GM23248 (cell line): ENCODE measurements at places on chromosomes 7 and 10. TPM values are rescaled to one million over a fixed set of nuclear protein-coding genes. Genes with fewer than 3 reads are reported as not detected.
A peak's percentile ranks its signal among the peaks of the same experiment; 100 is the strongest.

Gene GLI3
- 3.7 and 5.2 TPM in 2 replicates for polyA plus RNA-seq

Gene SLC39A12
- polyA plus RNA-seq: not detected in 2 replicates

Gene OIT3
- not detected in 2 replicates for polyA plus RNA-seq

GRCh38 chr10:43125274-43125845, 12.9 kb upstream of the CSGALNACT2 start:
- H3K4me3 ChIP-seq: no peak overlapping the region
- no peaks in the 10 kb centered on the region; the same call in 1 of the 2 replicates for H3K27me3 ChIP-seq
- H3K4me1 ChIP-seq: peaks cover 16% of the 10 kb centered on the region
- DNase-seq: no peak
- H3K36me3 ChIP-seq: no peaks in the 10 kb centered on the region
- H3K27ac ChIP-seq: no peak overlapping the region

Gene HOXA1
- 1.6 and 1.8 TPM in 2 replicates for polyA plus RNA-seq

DNA sequence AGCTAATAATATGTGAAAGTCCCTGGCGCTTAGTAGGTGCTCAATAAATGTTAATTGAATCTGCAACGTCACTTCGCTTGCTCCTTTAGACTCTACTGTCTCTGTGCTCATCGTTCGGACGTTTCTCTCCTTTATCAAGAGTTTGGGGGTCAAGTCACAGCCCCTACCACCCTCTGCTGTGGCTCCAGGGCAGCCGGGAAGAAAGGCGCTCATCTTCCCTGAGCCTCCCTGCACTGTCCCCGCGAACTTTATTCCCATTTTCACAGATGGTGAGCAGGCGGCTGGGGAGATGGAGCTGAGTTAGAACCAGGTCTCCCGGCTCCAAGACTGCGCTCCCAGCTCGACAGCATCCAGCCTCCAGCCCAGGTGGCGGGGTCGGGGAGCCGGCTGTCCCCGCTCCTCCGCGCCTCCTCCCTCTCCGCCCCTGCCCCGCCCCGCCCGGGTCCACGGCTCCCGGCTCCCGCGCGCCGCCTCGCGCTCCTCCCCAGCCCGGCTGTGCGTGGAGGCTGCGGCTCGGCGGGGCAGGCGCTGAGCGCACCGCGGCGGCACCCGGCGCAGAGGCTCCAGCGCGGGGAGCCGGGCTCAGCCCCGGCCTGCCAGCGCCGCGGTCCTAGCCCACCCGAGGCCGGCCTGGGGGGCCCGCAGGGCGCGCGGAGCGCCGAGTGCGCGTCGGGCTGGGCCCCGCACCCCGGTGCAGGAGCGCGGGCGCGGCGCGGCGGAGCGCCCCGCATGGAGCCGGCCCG, at the start of gene CLEC2L:
CLEC2L (plus strand) TSS at position 487 of the 743 bp plus-strand sequence; CDS start at position 730, 243 bp downstream.
- peak; percentile 49 for DNase-seq
- peak within 1 kb of the TSS; percentile 45 for H3K4me3 ChIP-seq
- peaks cover 6% of the 10 kb centered on the region for H3K4me1 ChIP-seq

Gene POLR1F
- 24.7 and 27.0 TPM in 2 replicates for polyA plus RNA-seq

GRCh38 chr7:18053177-18053928, 25.7 kb upstream of the PRPS1L1 start:
- H3K27ac ChIP-seq: no peak overlapping the region
- DNase-seq: peak; percentile 8
- no peaks in the 10 kb centered on the region for H3K4me1 ChIP-seq
- no peaks in the 10 kb centered on the region for H3K36me3 ChIP-seq
- H3K4me3 ChIP-seq: no peak overlapping the region

Gene KCND2
- polyA plus RNA-seq: 0.23 and 0.35 TPM in 2 replicates

- H3K27ac ChIP-seq: no peak overlapping the region
- no peaks in the 10 kb centered on the region for H3K4me1 ChIP-seq
These were observed 84.2 kb downstream of the AUTS2 start for GRCh38 chr7:69682518-69682917.

- no peak overlapping the region for H3K27ac ChIP-seq
- H3K27me3 ChIP-seq: no peaks in the 10 kb centered on the region
- H3K36me3 ChIP-seq: no peaks in the 10 kb centered on the region
- no peaks in the 10 kb centered on the region for H3K4me1 ChIP-seq
- no peak for DNase-seq
- H3K4me3 ChIP-seq: no peak overlapping the region
These were observed 186.9 kb upstream of the MYO3A start for GRCh38 chr10:25747084-25747483.

DNA sequence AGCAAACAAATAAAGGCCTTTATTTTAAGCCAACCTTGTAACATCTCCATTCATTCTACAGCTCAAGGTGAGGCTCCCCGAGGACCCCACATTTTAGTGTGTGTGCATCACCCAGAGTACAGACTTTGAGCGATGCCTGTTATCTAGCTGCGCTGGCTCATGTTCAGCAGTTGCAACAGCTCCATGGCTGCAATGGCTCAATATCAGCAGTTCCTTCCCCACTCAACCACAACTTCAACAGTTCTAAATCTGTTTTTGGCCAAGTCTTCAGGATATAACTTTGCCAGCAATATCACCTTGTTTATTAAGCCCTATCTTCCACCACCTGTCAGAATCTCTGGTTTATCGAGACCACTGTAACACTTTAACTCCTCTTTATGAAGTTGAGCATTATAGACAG, 95.8 kb downstream of the WNT2 start:
- DNase-seq: peak; percentile 36
- H3K4me3 ChIP-seq: no peak overlapping the region
- H3K27me3 ChIP-seq: no peaks in the 10 kb centered on the region
- H3K36me3 ChIP-seq: peaks cover 7% of the 10 kb centered on the region; the same call in 1 of the 2 replicates
- H3K27ac ChIP-seq: no peak overlapping the region

GRCh38 chr10:64071218-64071617, 550.0 kb downstream of the REEP3 start:
- H3K4me1 ChIP-seq: no peaks in the 10 kb centered on the region
- no peaks in the 10 kb centered on the region for H3K36me3 ChIP-seq
- H3K27me3 ChIP-seq: no peaks in the 10 kb centered on the region
- DNase-seq: no peak
- no peak overlapping the region for H3K4me3 ChIP-seq

Gene FGFBP3
- polyA plus RNA-seq: 0.61 and 0.72 TPM in 2 replicates

Gene PON3
- polyA plus RNA-seq: 0.22 TPM in 1 of 2 replicates, not detected in the other

Gene DGKI
- polyA plus RNA-seq: 5.1 and 5.4 TPM in 2 replicates

DNA sequence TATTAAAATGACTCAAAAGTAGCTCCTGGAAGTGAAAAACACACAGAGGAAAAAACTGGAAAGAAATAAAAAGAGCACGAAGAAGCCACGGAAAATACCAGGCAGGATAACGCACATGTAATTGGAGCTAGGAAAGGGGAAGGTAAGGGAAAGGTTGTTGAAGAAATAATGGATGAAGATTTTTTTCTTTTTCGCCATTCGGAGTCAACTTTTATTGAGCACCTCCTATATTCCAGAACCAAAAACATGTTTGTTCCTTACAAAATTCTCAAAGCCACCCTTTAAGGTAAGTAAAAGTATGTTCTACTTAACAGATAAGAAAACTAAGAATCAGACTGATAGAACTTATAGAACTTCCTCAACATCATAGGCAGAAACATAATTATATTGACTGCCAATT, 32.8 kb upstream of the PTPRN2 start:
- no peaks in the 10 kb centered on the region for H3K36me3 ChIP-seq
- no peak for DNase-seq
- peaks cover 5% of the 10 kb centered on the region; the same call in 1 of the 2 replicates for H3K4me1 ChIP-seq
- H3K27ac ChIP-seq: no peak overlapping the region
- H3K27me3 ChIP-seq: no peaks in the 10 kb centered on the region

- no peaks in the 10 kb centered on the region for H3K36me3 ChIP-seq
- no peak overlapping the region for H3K27ac ChIP-seq
- H3K4me3 ChIP-seq: no peak overlapping the region
- peaks cover 14% of the 10 kb centered on the region; the same call in 1 of the 2 replicates for H3K4me1 ChIP-seq
These were observed 287.4 kb upstream of the SEMA3D start for GRCh38 chr7:85474234-85474633.

GRCh38 chr7:151233804-151234203, 1.5 kb downstream of the CHPF2 start:
- H3K4me1 ChIP-seq: peaks cover 20% of the 10 kb centered on the region
- peak overlapping the region; percentile 98 for H3K27ac ChIP-seq
- DNase-seq: no peak

Gene MKX
- polyA plus RNA-seq: 35.9 and 36.2 TPM in 2 replicates

GRCh38 chr7:111112439-111112838, 21.5 kb downstream of the LRRN3 start:
- DNase-seq: no peak
- H3K4me3 ChIP-seq: no peak overlapping the region
- peaks cover 32% of the 10 kb centered on the region for H3K4me1 ChIP-seq
- no peaks in the 10 kb centered on the region for H3K36me3 ChIP-seq

GRCh38 chr7:111012799-111013675, 77.9 kb upstream of the LRRN3 start:
- no peak overlapping the region for H3K27ac ChIP-seq
- H3K36me3 ChIP-seq: no peaks in the 10 kb centered on the region
- no peaks in the 10 kb centered on the region for H3K27me3 ChIP-seq
- H3K4me3 ChIP-seq: no peak overlapping the region

Gene AKR1C3
- polyA plus RNA-seq: 44.7 and 51.8 TPM in 2 replicates

GRCh38 chr7:2522780-2523433, 3.3 kb downstream of the LFNG start:
- H3K4me1 ChIP-seq: peaks cover 20% of the 10 kb centered on the region
- H3K27ac ChIP-seq: no peak overlapping the region
- no peaks in the 10 kb centered on the region for H3K27me3 ChIP-seq
- no peak overlapping the region for H3K4me3 ChIP-seq

- peak overlapping the region; percentile 94 for H3K27ac ChIP-seq
- peak overlapping the region; percentile 63 for H3K4me3 ChIP-seq
- DNase-seq: peak; percentile 97
- H3K4me1 ChIP-seq: peaks cover 59% of the 10 kb centered on the region
- no peaks in the 10 kb centered on the region for H3K36me3 ChIP-seq
These were observed 32.7 kb downstream of the DNMBP start for GRCh38 chr10:99976886-99977665.

DNA sequence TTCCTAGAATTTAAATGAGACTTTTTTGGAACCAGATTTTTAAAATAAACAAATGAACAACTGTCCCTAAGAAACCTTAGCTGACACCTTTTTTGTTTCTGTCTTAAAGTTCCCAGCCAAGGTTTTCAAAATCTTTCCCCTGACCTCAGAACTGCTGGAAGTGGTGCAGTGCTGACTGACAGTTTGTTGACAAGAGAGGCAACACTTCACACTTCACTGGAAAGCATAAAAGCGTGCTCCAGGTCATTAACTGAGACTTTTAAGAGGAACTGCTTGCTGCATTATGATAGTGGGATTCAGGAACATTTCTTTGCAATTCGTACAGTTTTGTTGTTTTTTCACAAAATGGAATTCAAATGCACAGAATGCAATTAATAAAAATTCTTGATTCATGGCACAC, 36.2 kb downstream of the SYPL1 start:
- H3K27me3 ChIP-seq: no peaks in the 10 kb centered on the region
- H3K36me3 ChIP-seq: no peaks in the 10 kb centered on the region
- H3K4me3 ChIP-seq: no peak overlapping the region
- no peak overlapping the region for H3K27ac ChIP-seq
- no peaks in the 10 kb centered on the region for H3K4me1 ChIP-seq
- no peak for DNase-seq

Gene PRR15
- 9.2 and 11.5 TPM in 2 replicates for polyA plus RNA-seq

Gene CALD1
- polyA plus RNA-seq: 1,687 and 1,703 TPM in 2 replicates

DNA sequence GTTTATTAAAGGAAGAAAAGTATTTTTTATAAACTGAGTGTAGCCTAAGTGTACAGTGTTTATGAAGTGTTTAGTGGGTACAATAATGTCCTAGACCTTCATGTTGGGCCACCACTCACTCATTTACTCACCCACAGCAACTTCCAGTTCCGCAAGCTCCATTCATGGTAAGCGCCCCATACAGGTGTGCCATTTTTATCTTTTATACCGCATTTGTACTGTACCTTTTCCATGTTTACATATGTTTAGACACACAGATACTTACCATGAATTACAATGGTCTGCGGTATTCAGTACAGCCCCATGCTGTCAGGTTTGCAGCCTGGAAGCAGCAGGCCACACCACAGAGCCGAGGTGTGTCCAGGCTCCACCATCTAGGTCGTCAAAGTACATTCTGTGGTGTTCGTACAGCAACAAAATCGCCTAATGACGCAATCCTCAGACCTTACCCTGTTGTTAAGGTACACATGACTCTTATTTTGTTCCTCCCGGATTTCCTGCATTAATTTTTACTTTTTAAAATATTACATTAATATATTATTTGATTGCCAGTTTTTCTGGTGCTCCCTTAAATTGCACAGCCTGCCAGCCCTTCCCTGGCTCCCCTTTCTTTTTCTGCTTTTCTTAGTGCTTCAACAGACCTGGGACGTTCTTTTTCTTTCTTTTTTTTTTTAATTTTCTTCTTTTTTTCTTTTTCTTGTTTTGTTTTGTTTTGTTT, 881 bp upstream of the SSBP1 start:
- DNase-seq: peak; percentile 16
- H3K36me3 ChIP-seq: peaks cover 14% of the 10 kb centered on the region; the same call in 1 of the 2 replicates
- H3K27ac ChIP-seq: peak overlapping the region; percentile 79

GRCh38 chr7:37065779-37066271, 341.5 kb upstream of the AOAH start:
- no peaks in the 10 kb centered on the region for H3K27me3 ChIP-seq
- no peak overlapping the region for H3K27ac ChIP-seq
- no peaks in the 10 kb centered on the region for H3K36me3 ChIP-seq
- no peaks in the 10 kb centered on the region for H3K4me1 ChIP-seq
- no peak for DNase-seq
- H3K4me3 ChIP-seq: no peak overlapping the region

Gene BICC1
- polyA plus RNA-seq: 95.8 and 97.0 TPM in 2 replicates

- no peaks in the 10 kb centered on the region for H3K4me1 ChIP-seq
- H3K4me3 ChIP-seq: no peak overlapping the region
- H3K27ac ChIP-seq: no peak overlapping the region
- no peaks in the 10 kb centered on the region for H3K36me3 ChIP-seq
These were observed 537.4 kb downstream of the AUTS2 start for GRCh38 chr7:70135656-70136055.

DNA sequence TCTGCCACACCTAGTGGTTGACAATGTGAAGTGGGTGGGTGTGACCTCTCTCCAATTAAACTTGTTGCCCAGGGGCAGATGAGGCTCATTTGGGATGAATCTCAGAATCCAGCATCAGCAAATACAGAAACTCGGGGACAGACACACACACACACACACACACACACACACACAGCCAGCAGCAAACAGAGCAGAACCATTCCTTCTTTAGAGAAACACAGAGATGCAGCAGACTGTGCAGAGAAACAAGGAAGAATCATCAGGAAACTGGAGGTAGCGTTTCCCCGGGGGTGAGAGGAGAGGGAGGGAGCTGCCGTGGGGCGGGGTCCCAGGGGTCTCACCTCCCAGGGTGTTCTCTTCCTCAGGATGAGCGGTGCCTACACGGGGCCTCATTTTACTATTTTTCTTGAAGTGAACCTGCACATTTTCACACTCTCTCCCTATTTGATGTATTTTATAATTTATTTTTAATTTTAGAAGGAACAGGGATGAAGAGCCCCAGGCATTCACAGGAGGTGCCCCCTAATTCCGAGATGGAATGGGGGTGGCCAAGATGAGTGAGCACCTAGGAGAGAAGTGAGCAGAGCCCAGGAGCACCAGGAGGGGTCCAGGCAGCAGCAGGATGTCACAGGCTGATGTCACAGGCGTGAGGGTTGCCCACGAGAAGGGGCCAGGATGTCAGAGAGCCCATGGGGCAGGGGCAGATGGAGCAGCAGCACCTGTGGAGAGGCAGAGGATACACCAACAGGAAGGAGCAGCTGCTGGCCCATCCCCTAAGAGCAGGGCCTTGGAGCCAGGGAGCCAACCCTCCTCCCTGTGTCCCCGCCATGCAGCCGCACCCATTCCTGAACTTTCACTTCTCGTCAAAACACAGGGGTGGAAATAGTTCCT, 85.3 kb upstream of the PPP2R2D start:
- H3K36me3 ChIP-seq: no peaks in the 10 kb centered on the region
- no peak for DNase-seq
- no peak overlapping the region for H3K27ac ChIP-seq
- H3K27me3 ChIP-seq: no peaks in the 10 kb centered on the region
- no peaks in the 10 kb centered on the region for H3K4me1 ChIP-seq
- no peak overlapping the region for H3K4me3 ChIP-seq
